Osteocyte (in vitro differentiated cells): ENCODE measurements at places on chromosomes 6 and 20. TPM values are rescaled to one million over a fixed set of nuclear protein-coding genes. Genes with fewer than 3 reads are reported as not detected.

GRCh38 chr6:30006170-30007131 lies 54.6 kb upstream of the POLR1H start:
- DNase-seq: no peak

DNA sequence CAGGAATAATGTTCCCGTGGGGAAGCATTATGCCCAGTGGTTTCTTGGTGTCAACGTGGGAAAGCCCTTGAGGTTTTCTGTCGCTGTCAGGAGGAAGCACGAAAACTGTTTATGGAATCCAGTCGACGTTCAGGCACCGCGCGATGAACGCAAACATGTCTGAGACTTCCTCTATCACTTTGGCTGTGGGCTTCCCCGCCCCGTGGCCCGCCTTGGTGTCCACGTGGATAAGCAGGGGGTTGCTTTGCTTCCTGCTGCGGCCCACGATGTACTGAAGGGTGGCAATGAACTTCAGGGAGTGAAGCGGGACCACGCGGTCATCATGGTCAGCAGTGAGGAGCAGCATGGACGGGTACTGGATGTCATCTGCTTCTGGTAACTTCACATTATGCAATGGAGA lies 98.2 kb upstream of the POPDC3 start:
- no peak for DNase-seq

- no peak for DNase-seq
These were observed 1.2 kb downstream of the REV3L start for GRCh38 chr6:111481836-111482187.

GRCh38 chr6:12911427-12911826 lies 194.9 kb downstream of the PHACTR1 start:
- no peak for DNase-seq

NEDD9 gene
- 8.8 and 10.3 TPM in 2 replicates for total RNA-seq

ACOT8 gene
- total RNA-seq: 23.6 and 23.9 TPM in 2 replicates

RAB32 gene
- 47.7 and 54.2 TPM in 2 replicates for total RNA-seq
